ENCODE measurements at places on chromosomes 3 and 15. TPM values are rescaled to one million over a fixed set of nuclear protein-coding genes. Genes with fewer than 3 reads are reported as not detected.

DNA sequence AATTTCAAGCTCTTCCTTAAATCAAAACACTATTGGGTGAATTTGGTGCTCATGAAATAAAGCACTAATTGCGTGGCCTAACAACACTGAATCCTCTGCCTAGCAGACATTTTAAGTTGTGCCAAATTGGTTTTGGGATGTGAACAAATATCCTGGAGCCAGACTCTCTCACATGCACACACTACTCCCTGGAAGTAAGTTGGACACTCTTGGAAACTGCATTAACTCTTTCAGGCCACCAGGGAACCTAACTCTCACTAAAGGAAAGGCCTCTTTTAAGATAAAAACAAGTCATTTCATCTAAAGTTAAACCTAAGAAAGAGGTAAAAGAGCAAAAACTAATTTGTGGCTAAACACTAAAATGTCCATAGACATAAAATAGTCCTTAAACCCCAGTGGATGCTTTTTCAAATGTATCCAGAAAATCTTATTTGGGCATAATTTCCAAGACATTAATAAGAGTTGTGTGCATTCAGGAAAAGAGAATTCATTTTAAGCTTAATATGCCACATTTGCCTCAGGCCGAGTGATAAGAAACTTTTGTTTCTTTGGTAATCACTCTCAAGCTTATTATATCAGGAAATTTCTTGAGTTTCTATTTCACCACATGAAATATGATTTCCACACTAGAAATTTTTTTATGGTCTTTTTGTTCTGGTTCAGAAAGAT lies 61.8 kb downstream of the ZBTB20 start:
- no peak for DNase-seq

DNA sequence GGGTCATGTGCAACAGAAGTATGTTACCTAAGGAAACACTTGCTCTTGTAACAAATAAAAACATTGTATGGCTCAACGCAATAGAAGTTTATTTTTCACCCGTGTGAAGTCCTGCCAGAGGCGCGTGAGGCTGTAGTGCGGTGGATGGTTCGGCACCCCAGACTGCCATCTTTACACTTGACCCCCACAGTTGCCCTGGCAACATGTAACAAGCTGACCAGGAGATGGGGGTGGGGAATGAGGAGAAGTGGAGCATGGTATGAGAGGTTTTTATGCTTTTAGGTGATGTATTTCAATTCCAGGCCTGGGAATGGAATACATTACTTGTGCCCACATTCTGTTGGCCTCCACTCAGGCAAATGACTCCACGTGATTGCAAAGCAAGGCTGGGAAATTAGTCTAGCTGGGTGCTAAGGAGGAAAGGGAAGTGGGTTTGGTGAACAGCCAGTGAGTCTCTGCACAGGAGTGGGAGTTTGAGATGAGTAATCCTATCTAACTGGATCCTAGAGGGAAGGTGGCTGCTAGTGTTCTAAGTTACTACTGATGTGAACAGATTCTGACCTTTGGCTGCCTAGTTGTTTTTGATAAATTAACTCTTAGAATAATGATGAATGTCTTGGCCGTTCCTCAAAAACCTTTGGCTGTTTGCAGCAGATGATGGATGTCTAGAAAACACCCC lies 33.8 kb upstream of the GREM1 start:
- DNase-seq, result no peak

DNA sequence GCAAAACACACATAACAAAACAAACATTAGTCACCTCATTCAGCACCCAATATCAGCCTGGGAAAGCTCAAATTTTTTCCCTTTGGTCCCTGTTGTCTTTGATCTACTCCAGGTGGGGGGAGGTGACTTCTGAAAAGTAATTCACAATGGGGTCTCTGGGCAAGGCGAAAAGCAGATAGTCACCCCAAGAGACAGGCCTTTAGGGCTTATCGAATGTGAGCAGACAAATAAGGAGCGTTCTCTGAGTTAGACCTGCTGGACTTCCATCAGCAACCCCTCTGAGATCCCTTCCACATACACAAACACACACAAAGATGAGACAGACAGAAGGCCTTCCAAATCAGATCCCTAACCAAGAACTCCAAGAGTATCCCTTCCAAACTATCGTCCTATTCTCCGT lies 171.0 kb upstream of the SMAD3 start:
- no peak for DNase-seq

DNA sequence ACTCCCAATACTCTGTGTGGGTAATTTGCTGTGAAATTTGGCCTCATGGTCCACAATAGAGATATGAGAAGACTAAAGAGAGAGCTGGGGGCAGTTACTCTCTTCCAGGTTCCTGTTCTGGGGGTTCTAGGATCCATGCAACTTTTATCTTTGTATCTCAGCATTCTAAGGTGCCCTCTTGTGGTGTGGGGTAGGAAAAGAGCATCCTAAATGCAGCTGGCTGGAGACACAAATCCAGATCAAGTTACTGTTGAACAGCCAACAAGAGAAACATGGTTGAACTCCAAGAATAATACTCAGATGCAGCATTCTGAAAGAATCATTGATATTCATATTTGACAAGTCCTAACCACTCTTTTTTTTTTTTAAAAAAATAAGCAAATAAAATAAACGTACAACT lies 238.2 kb downstream of the GREM1 start:
- no peak for DNase-seq

GRCh38 chr15:80777826-80778620 lies 1.1 kb upstream of the CEMIP start:
- DNase-seq, result no peak

DNA sequence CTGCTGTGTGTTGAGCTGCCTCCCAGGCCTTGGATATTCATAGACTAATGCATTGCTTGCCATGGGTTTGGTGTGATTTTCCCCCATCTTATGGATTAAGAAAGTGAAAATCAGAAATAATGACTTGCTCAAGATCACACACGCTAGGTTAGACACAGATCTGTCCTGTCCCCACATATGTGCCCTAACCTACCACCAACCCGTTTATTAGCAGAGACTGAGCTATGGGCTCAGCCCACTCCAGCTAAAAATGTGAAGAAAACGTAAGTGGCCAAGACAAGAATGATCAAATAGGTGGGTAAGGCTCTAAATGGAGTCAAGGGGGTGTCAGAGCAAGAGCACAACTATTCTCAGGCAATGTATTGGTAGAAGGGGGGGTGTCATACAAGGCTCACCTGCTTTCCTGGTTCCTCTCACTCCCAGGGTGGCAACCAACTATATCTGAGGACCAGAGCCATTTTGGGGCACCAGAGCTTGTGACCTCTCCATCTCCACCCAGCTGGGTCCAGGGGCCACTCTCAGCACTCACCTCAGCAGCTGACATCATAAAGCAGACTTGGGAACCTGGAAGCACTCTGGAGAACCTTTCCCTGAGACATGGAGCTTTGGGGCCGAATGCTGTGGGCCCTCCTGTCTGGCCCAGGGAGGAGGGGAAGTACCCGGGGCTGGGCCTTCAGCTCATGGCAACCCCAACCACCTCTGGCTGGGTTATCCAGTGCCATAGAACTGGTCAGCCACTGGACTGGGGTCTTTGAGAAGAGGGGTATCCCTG lies 1.4 kb downstream of the HEMK1 start:
- DNase-seq, result no peak

DNA sequence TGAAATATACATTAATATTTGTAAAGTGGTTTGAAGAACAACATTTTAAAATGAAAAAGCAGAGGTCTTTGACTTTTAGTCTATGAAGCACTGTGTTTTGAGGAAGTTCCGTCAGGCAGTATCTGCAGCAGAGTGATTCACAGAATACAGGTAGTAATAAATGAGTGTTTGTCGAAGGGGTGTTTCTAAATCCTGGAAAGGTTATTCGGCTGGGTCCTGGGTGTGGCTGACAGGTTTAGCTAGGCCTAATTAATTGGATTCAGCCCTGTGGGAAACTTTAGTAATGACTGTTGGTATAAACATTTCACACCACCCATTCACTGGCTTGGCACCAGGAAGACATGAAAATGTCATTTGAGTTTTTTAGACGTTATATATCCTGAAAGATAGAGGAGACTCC lies 51.3 kb downstream of the TIPARP start:
- no peak for DNase-seq

DNA sequence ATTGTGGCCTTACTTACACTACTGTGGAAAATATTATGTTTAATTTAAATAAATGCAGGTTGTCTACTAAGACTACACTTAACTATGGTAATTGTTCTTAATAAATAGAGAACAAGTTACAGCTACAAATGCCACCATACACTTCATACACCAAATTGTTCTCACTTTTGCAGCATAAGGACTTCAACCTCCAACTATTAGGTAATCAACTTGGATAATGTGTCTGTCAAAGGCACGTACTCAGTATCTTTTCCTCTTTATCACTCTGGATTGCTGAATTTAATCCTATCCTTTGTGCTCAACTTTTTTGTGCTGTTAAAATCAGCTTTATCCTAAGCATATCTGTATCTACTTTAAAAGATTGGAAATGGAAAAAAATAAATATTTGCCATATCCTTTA lies 41.6 kb upstream of the TMEM87A start:
- DNase-seq, result no peak

DNA sequence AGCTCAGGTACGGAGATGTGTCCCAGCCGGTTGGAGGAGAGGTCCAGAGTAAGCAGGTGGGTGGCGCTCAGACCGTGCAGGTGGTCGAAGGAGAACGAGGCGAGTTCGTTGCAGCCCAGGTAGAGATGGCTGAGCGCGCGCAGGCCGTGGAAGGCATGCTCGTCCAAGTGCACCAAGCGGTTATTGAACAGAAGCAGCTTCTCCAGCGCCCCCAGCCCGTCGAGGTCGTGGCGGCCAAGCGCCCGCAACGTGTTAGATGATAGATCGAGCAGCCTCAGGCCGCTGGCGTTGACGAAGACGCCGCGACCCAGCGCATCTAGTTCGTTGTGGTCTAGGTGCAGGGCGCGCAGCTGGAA lies 648 bp downstream of the AMIGO3 start:
- DNase-seq, result no peak

- no peak for DNase-seq
Observed at GRCh38 chr3:12270976-12271375, 17.9 kb upstream of the PPARG start.

DNA sequence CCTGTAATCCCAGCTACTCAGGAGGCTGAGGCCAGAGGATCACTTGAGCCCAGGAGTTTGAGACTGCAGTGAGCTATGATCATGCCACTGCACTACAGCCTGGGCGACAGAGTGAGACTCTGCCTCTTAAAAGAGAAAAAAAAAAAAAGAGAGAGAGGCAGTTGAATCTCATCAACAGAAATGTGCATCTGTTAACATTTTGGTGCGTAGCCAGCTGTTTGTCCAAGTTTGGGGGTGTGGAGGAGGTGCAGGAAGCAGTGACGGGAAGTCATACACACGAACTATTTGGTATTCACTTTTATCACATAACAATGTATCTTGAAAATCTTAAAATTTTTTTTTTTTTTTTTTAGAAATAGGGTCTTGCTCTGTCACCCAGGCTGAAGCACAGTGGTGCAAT lies 18.2 kb upstream of the CEMIP start:
- no peak for DNase-seq

- DNase-seq, result no peak
Observed at GRCh38 chr15:25775317-25775912, 87.7 kb downstream of the ATP10A start.

GRCh38 chr15:67230504-67230903 lies 24.0 kb downstream of the AAGAB start:
- no peak for DNase-seq

GRCh38 chr3:170513642-170514041 lies 72.2 kb downstream of the SLC7A14 start:
- DNase-seq, result no peak

- no peak for DNase-seq
Observed at GRCh38 chr3:121431726-121432517, 113.9 kb downstream of the POLQ start.

GRCh38 chr3:69563981-69564380 lies 175.3 kb upstream of the MITF start:
- no peak for DNase-seq

DNA sequence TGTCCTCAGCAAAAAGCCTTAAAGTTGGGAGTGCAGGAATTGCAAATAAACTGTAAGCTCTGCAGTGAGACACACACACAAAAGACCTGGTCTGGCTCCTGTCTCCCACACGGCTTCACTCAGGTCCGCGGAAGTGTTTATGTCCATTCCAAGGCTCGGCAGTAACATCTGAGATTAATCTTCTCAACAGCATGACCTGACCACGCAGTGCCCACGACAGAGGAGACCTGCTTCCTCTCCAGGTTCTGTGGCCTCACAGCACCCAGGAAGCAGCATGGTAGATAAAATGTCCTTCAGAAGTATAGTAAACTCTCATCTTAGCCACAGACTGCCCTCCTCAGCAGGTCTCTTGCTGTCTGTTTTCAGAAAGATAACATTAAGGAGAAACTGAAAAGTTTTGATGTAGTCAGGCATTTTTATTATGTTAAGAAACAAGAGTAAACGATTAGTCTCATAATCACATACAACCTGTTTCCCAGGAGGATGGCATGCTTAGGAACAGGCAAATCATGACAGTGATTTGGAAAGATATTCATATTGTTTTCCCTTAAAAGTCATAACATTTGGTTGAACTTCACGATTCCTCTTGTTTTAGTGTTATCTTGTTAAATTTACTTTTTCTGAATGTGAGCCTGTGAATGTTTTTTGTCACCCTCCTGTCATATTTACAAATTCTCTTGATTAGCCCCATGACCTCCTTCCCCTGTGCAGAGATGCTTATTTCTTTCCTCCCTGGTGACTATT lies 34.6 kb downstream of the CD200R1L start:
- no peak for DNase-seq

DNA sequence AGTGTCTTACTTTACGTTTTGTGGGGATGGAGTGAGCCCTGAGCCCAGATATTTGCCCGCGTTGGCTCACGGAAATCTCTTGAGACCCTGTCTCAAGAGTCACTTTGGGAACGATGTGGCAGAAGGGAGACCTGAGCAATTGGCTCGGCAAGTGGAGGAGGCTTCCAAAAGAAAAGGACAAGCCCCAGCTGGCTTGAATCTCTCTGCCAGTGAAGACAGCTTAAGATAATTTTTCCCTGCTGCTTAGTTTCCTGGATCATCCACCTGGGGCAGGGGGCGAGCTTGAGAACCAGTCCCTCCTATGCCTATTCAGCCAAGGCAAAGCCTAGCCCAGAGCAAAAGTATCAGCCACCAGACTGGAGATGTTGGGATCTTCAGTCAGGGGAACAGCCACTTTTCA lies 708 bp downstream of the SEC22A start:
- no peak for DNase-seq

GRCh38 chr3:99866261-99866761 lies 48.6 kb downstream of the CMSS1 start:
- no peak for DNase-seq

- DNase-seq, result no peak
Observed at GRCh38 chr3:127204841-127205582, 12.1 kb downstream of the PRR23E start.

DNA sequence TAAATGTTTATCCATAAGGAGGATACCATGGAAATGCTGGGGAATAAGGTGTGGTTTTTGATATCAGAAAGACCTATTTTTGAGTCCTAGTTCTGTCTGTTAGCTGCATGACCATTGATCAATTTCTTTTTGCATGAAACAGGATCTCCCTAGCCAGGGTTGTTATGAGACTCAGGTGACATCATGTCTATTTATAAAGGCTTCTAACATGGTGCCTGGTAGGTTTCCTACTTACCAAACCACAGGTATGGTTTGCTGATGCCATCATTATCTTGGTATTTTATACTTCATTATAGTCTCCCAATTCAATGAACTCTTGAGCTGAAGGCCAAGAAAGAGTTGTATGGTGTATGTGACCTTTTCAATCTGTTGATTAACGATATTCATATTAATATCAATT lies 144.0 kb downstream of the CLSTN2 start:
- DNase-seq, result no peak

Gene SUCNR1
- total RNA-seq, result not detected

Gene DNAJA4
- 11.1 TPM for total RNA-seq

Gene STOML1
- total RNA-seq, result 6.9 TPM

Gene ARHGEF26
- total RNA-seq, result 2.0 TPM

Gene CD96
- total RNA-seq, result not detected

Gene ARPP21
- total RNA-seq, result not detected

Gene VGLL4
- total RNA-seq, result 66.0 TPM

Data from Panc1 (cell line).